Activated CD4-positive, CD25-positive, alpha-beta regulatory T cell treated with anti-CD3 and anti-CD28 coated beads, Interleukin-2, amount 50 U/mL, for 72 hours (primary cell): ENCODE measurements at places on chromosomes 5 and 9.

DNA sequence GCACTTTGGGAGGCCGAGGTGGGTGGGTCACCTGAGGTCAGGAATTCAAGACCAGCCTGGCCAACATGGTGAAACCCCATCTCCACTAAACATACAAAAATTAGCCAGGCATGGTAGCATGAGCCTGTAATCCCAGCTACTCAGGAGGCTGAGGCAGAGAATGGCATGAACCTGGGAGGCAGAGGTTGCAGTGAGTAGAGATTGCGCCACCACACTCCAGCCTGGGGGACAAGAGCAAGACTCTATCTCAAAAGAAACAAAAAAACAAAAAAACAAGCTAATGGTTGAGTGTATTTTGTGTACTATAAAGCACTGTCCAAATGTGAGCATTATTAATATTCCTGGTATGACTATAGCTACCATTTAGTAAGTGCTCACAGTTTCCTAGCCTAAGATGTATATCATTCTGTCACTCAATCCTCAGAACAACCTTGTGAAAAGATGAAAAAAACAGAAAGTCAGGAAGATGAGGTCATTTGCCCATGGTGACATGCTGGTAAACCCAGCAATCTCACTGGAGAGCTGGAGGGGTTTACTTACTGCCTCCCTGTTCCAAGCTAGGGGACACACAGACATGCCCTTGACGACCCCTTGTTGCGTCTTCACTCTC, 27.7 kb downstream of the ARHGEF37 start:
- DNase-seq = no peak

DNA sequence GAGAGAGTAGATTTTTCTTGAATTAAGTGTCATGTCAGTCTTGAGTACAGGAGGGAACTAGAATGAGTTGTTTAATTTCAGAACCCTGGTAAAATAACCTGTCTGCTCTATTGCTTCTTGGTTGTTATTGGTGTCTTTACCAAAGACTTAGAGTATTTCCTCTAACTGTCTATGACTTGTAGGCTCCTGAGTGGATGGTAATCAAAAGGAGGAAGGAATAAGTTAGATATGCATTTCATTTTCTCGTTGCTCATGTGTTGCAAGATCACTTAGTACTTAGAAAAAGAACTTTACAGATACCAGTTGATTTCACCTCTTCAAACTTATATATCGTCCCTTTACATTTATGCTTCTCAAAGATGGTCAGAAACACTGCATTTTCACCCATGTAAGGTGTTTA, 31.1 kb downstream of the UHRF2 start:
- no peak for DNase-seq

DNA sequence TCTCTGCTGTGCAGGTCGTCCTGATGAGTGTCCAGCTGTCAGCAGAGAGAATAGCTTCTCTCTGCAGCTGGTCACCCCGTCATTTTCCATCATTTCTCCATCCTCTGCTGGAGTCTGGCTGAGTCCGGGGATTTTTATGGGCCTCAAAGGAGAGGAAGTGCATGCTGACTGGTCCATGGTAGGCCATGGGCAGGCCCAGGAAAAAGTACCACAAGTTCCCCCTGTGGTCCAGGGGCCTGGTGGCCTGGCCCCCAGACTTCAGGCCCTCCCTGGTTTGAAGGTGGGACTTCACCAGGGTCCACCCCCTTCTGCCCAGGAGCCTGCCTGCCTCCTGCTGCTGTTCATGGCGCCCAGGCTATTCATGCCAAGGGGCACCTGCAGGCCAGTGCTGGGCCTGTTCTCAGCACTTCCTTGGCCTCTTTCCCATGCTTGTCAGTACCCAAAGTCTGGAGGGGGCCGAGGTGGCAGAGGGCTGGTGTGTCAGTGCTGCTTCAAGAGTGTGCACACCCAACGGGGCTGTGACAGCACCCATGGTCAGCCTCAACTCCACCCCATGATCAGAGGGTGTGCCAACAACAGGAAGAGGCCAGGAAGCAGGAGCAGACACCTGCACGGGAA, 7.3 kb upstream of the MTMR12 start:
- no peak for DNase-seq

DNA sequence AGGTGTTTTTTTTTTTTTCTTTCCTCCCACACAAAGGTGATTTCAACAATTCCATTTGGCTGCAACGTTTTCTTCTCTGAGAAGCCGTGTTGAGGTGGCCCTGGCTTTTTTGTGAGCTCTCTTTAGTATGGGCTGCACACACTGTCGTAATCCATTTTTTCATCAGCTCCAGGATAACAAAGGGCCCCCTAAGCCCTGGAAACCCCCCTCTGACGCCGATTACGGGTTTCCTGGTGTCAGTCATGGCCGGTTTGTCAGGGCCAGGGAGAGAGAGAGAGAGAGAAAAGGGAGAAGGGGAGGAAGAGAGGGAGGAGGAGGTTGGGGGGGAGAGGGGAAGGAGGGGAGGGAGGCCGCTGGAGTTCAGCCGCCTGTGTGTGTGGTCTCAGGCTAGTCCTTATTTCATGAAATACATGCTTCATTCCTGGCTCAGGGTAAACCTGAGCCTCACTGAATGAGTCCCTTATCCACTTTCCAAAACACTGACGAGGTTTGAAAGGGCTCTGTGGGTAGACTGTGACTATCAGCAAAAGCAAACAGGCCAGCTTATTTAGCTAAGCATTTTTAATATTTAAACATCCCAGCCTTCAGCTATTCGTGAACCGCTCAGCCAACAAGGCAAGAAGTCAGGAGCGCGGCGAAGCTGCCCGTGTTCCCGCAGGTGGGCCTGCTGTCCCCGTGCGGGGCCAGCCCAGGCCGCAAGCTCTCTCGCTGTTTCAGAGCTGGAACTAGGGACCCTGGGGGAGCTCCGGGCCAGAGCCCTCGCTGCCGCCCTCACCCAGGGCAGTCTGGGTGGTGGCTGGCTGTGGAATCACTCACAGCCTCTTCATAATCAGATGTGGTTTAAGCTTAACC, 172.8 kb downstream of the ERCC6L2 start:
- no peak for DNase-seq

DNA sequence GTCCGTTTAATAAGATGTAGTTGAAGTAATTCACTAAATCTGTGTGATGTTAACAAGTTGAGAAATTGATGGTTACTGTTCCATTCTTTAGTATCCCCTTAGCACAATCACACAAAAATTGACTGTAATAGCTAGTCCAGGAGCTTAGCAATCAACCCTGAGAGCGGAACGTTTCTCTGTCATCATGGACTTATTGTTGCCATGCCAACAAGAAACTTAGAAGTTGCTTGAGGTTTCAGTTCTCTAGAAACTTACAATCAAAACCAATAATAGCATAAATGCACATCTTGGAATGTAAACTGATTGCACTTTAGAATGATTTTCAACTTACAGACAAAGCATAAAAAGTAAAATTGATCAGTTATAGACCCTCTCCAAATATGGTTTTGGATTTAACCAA, 125.4 kb upstream of the ANKH start:
- no peak for DNase-seq

DNA sequence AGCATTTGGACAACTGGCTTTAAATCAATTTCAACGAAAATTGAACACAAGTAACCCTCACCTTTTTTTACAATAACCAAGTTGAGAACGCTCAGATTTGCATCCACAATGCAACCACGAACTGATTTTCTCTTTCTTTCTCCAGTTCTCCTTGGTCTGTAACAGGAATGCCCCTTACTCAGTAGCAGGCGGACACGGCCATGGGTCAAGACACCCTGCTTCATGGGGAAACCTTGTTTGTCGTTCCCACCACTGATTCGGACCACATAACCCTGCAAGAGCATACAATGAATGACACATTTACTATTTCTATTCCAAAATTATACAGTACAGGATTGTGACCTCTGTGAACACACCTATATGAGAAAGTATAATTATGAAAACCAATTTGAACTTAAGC, 1.4 kb downstream of the RPS6 start:
- no peak for DNase-seq

GRCh38 chr9:114684036-114684435, 2.0 kb upstream of the TEX48 start:
- no peak for DNase-seq
